PC-9 (cell line): ENCODE measurements at places on chromosomes 2 and 18. TPM values are rescaled to one million over a fixed set of nuclear protein-coding genes. Genes with fewer than 3 reads are reported as not detected.
A peak's percentile ranks its signal among the peaks of the same experiment; 100 is the strongest.

GRCh38 chr18:3493501-3494244 lies 43.7 kb downstream of the TGIF1 start:
- no peaks in the 10 kb centered on the region for H3K27me3 ChIP-seq
- no peaks in the 10 kb centered on the region for H3K4me1 ChIP-seq
- H3K4me3 ChIP-seq = no peak overlapping the region
- DNase-seq = no peak

- H3K36me3 ChIP-seq = no peaks in the 10 kb centered on the region
- no peak for DNase-seq
- no peaks in the 10 kb centered on the region for H3K4me1 ChIP-seq
- peaks cover 8% of the 10 kb centered on the region; the same call in 1 of the 2 replicates for H3K27me3 ChIP-seq
- H3K4me3 ChIP-seq = no peak overlapping the region
These were observed 19.6 kb upstream of the TDRD15 start for GRCh38 chr2:21104030-21104660.

GRCh38 chr18:75064513-75064905 lies 144.4 kb downstream of the PTGR3 start:
- H3K27me3 ChIP-seq = no peaks in the 10 kb centered on the region
- H3K4me3 ChIP-seq = no peak overlapping the region
- DNase-seq = no peak
- no peak overlapping the region for H3K27ac ChIP-seq
- H3K36me3 ChIP-seq = no peaks in the 10 kb centered on the region

DNA sequence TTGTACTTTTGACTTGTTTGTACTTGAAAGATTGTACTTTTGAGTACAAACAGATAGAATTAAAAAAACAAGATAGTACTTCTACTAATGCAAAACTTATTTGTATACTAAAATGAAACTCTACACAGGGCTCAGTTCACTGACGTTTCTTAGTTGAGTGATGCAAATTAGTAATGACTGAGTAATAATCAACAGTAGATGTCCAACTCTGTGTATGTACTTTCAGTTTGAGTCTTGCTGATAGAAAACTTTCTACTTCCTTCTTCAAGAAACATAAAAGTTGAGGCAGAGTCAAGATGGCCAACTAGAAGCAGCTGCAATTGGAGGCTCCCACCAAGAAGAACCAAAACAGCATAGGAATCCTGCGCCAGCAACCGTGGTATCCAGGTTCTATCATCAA lies 585.0 kb downstream of the NR4A2 start:
- no peak overlapping the region for H3K27ac ChIP-seq
- no peak for DNase-seq
- H3K27me3 ChIP-seq = no peaks in the 10 kb centered on the region
- no peaks in the 10 kb centered on the region for H3K36me3 ChIP-seq

DNA sequence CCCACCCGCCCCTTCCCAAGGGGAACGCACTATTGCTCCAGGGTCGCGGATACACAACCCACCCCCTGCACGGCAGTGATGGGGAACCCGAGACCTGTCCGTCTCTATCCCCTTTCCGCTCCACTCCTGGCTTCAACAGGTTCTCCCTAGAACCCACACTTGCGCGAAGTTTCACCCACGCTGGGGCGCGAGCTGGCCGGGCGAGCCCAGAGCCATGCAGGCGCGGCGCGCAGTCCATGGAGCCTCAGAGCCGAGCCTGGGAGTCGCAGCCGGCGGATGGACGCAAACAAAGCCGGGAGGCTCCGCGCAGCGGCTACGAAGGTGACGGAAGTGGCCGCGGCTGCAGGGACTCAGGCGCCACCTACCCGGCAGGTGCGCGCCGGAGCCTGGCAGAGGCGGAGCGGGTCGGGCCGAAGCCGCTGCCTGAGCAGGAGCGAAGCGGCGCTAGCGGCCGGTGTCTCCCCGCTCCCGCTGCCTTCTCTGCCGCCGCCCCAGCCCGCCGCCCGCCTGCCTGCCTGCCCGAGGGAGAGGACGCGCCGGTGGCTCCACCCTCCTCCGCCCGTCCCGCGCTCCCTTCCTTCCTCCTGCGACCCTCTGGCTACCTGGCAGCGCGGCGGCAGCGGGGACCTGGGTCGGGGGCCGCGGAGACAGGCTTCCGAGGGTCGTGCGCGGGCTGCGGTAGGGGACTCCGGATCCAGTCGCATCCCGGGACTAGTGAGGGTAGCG lies 14.0 kb downstream of the ALPG start:
- H3K27ac ChIP-seq = peak overlapping the region; percentile 81
- peak overlapping the region; percentile 58 for H3K4me3 ChIP-seq
- H3K36me3 ChIP-seq = no peaks in the 10 kb centered on the region
- H3K27me3 ChIP-seq = no peaks in the 10 kb centered on the region

GRCh38 chr2:205293559-205293958 lies 388.7 kb upstream of the NRP2 start:
- H3K27me3 ChIP-seq = no peaks in the 10 kb centered on the region
- no peak for DNase-seq
- H3K4me3 ChIP-seq = no peak overlapping the region
- H3K27ac ChIP-seq = no peak overlapping the region

- H3K4me1 ChIP-seq = no peaks in the 10 kb centered on the region
- no peak overlapping the region for H3K27ac ChIP-seq
- DNase-seq = no peak
These were observed 244.9 kb downstream of the ETAA1 start for GRCh38 chr2:67642046-67642382.

Gene CELF4
- 1.2 and 1.9 TPM in 2 replicates for total RNA-seq
